Stimulated activated naive CD4-positive, alpha-beta T cell treated with Interleukin-2 at 50 U/mL for 16 hours (primary cell): ENCODE measurements at places on chromosomes 2 and 18.

- DNase-seq, result no peak
These were observed 152.0 kb upstream of the SLC1A4 start for GRCh38 chr2:64837116-64837731.

- DNase-seq, result no peak
These were observed 69.7 kb downstream of the TBC1D8 start for GRCh38 chr2:101081375-101081907.

DNA sequence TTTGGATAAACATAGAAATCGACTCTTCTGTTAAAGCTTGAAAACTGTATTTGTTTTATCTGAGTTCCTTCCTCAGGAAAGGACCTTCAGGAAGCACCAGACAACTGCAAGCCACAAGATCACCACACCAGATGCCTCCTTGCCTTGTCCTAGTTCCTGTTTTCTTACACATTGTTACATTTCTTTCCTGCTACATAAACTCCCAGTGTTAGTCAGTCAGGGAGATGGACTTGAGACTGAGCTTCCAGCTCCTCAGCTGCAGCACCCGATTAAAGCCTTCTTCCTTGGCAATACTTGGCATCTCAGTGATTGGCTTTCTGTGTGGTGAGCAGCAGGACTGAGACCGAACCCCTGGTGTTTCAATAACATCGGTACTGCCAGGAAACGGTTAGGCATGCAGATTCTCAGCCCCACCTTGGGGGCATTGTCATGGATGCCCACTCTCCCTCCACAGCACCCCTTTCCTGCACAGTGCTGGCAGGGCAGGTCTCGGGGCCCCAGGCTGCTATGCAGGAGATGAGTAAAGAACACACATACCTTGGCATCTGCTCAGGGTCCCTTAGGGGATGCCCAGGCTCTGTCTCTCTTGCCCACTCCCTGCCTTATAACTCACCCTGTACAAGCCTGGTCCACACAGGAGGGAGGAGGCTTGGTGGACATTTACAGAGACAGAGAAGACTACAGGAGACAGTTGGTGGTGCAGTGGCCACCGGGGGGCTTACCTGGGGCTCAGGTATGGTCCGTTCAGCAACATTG lies 32.6 kb downstream of the ANKMY1 start:
- DNase-seq, result no peak

DNA sequence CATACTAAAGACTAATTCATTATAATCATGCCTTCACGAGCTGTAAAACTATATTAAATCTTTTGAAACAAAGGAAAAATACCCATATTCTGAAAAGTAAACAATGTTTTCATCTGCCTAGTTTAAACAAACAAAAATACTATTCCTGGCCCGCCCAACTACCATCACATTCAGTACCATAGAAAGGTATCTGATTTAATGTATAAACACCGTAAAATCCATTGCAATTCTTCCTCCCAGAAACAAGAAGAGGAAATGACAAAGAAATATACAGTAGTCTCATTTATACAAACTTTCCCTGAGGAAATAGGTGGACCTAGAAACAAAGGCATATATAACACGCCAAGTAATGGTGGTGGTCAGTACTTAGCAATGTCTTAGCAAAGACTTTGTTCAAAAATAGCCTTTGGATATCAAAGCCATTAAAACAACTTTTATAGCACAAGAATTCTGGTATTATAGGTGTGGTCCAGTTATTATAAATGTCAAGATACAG lies 71.2 kb downstream of the COBLL1 start:
- DNase-seq, result no peak

- no peak for DNase-seq
These were observed 582.4 kb upstream of the RAB6C start for GRCh38 chr2:129396980-129397599.

DNA sequence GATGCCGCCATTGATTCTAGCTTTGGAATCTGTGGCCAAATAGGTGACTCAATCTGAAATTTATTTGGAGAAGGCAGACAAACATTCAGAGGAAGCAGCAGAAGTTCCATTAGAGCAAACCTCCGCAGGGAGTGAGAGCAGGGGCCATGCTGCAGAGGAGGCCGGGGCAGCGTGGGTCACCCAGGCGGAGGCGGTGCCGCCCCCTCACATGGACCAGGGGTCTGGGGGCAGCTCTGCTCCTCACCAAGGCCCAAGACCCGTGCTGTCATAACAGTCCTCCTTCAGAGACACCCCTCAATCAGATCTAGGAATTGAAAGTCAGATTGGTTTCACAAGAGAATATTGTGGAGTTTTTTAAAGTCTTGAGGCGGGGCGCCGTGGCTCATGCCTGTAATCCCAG lies 92.4 kb downstream of the GBX2 start:
- DNase-seq, result no peak

DNA sequence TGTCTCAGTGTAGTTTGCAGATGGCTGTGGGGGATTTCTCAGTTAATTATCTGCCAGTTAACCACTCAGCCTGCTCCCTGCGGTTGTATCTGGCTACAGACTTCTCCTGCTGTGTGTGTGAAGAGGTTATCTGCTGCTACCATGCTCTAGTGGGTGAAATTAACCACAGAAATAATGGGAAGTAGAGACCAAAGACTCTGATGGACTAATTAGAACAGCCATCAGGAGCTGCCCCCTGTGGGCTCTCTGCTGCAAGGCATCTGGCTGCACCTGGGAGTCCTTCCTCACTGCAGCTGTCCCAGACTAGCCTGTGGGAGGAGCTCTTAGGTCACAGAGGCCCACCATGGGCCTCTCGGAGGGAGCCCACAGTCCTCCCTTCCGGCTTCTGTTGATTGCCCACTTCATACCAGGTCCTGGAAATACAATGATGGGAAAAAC lies 66.6 kb downstream of the CTIF start:
- no peak for DNase-seq

- DNase-seq, result no peak
These were observed 120.1 kb upstream of the SLC39A10 start for GRCh38 chr2:195536906-195537305.

- DNase-seq, result no peak
These were observed 1.1 kb upstream of the DGKD start for GRCh38 chr2:233353101-233353768.

DNA sequence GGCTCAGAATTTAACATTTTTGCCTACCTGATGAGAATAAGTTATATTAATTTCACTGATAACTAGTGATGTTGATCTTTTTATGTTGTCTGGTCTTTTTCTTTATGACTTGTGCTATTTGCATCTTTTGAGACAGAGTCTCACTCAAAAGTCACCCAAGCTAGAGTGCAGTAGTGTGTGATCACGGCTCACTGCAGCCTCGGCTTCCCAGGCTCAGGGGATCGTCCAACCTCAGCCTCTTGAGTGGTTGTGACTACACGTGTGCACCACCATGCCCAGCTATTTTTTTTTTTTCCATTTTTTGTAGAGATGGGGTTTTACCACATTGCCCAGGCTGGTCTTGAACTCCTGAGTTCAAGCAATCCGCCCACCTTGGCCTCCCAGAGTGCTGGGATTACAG lies 7.5 kb downstream of the SMCHD1 start:
- DNase-seq, result no peak

DNA sequence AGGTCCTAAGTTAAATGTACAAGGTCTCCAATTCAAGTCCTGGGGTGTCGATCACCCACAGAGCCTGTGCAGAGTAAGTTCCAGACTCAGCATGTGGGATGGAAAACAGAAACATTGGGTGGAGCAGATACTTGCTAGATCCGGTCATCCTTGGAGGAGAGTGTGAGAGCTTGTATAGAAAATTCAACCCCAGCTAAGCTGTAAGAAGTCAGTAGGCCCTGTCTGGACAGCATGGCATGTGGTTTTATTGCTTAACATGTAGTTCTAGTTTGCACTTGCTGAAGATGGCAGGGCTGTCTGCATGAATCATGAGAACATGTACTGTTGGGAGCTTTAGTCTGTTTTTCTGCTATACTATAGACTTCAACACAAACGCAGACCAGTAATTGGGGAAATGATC lies 189.6 kb upstream of the RMP24 start:
- DNase-seq, result no peak

- no peak for DNase-seq
These were observed 13.7 kb upstream of the DAPL1 start for GRCh38 chr2:158781353-158781961.

DNA sequence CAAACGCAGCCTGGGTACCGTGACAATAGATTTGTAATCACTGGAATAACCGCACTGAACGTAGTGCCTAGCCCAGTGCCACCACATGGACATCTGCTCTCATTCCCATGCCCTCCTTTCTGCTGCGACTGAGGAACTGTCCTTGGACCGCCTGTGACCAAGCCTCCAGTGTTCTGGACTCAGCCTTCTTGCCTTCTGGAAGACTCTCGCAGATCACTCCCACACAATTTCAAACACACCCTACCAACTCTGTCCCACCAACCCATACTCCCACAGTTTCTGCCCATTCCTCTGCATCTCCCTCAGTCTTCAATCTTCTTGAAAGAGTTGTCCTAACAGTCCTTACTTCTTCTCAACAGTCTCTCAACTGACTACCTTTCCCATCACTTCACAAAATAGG lies 2.1 kb downstream of the RNF149 start:
- no peak for DNase-seq

- no peak for DNase-seq
These were observed 208.9 kb downstream of the ZEB2 start for GRCh38 chr2:144310889-144311608.

- DNase-seq, result no peak
These were observed 631.5 kb downstream of the NYAP2 start for GRCh38 chr2:226030788-226031646.

- no peak for DNase-seq
These were observed 135.4 kb downstream of the BCL2 start for GRCh38 chr18:63183952-63184770.

- no peak for DNase-seq
These were observed 26.4 kb upstream of the B4GALT6 start for GRCh38 chr18:31710826-31711225.
